ENCODE measurements at places on chromosomes 7 and 10.

DNA sequence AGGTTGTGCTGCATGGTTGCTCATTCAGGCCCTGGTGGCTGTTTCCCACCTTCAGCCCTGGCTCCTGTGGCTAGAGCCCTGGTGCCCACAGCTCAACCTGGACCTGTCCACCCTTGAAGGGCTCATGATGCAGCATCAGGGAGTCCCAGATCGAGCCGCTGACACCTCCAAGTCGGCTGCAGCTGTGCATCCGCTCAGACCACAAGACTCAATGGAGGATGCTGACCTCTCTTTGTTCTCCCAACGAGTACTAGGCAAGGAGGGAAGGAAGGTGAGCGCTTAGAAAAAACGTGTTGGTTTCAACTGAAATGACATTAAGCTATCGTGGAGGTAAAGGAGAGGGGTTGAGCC, 9.5 kb upstream of the C10orf95 start:
- DNase-seq: no peak

GRCh38 chr7:95502403-95502802, 16.7 kb downstream of the ASB4 start:
- DNase-seq: no peak

- no peak for DNase-seq
Measured at GRCh38 chr10:97157578-97158095, 28.1 kb downstream of the SLIT1 start.

DNA sequence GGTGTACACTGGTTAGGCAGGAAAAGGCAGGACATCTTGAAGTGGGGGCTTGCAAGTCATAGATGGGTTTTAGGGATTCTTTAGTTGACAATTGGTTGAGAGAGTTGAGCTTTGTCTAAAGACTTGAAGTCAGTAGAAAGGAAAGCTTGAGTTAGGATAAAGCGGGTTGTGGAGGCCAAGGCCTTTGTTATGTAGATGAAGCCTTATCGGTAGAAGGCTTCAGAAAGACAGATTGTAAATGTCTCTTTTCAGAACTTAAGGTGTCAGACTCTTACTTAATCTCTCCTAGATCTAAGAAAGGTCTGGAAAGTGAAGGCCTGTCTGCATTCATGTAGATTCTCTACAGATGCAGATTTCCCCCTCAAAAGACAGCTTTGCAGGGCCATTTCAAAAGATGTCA, 177.4 kb downstream of the HECW1 start:
- no peak for DNase-seq

- no peak for DNase-seq
Measured at GRCh38 chr10:1133495-1134045, 77.4 kb downstream of the WDR37 start.

DNA sequence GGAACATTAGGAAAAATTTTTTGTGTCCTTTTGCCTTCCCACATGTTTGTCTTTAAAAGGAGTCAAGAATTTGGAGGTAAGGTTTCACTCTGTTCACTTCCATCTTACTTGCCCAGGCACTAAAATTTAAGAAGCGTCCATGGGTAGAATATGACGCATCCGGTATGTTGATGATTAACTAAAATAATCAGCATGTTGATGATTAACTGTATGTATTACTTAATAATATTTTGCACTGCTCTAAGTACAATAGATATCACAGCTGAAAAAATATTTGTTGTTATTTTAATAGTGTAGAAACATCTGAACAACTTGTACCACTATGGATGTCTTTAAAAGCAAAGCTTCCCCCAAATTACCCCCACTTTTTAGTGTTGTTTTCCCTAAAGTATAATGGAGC, 11.5 kb downstream of the ANKRD22 start:
- DNase-seq: no peak

- no peak for DNase-seq
Measured at GRCh38 chr10:61758433-61758832, 95.7 kb downstream of the CABCOCO1 start.

GRCh38 chr7:70920876-70921275, 211.1 kb upstream of the GALNT17 start:
- DNase-seq: no peak

- no peak for DNase-seq
Measured at GRCh38 chr10:52988923-52989322, 216.3 kb upstream of the MBL2 start.

DNA sequence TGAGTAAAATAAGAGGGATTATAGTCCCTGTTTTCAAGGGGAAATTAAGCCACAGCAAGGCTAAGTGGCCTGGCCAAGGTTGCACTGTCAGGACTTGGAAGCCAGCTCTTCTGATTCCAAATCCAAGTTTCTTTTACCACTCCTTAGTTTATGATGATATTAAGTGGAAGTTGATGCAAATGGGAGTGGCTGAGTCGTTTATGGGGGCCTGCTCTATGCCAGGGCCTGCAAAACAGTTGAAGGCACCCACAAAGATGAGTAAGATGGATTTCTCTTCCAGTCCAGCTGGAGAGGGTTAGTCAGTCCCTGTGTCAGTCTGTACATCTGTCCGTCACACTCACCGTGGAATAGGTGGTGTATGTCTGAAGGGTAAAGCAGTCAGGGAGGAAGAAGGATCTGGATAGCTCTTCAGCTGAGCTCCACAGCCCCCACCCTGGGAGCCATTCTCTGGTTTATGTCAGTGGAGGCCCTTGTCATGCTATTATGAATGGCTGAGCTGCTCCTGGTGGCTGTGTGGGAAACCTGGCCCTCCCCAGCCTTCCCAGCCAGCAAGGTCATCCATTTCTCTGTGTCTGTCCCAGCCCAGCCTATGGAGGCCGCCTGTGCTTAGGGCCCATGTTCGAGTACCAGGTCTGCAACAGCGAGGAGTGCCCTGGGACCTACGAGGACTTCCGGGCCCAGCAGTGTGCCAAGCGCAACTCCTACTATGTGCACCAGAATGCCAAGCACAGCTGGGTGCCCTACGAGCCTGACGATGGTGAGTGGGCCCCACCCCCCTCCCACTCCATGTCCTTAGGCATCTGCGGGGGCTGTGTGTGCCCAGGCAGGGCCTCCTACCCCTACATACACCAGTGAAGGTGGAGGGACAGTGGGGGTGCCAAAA, 44.5 kb downstream of the TBATA start:
- no peak for DNase-seq

GRCh38 chr7:134639061-134639460, 7.6 kb upstream of the BPGM start:
- DNase-seq: no peak

DNA sequence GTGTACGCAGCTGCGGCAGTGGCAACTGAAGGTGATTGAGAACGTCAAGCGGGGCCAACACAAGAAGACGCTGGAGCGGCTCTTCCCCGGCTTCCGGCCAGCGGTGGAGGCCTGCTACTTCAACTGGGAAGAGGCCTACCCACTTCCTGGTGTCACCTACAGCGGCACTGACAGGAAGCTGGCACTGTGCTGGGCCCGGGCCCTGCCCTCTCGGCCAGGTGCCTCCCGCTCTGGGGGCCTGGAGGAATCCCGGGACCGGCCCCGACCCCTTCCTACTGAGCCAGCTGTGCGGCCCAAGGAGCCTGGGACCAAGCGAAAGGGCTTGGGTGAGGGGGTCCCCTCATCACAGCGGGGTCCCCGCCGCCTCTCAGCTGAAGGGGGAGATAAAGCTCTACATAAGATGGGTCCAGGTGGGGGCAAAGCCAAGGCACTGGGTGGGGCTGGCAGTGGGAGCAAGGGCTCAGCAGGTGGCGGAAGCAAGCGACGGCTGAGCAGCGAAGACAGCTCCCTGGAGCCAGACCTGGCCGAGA, 6.5 kb downstream of the ZSWIM8 start:
- no peak for DNase-seq

DNA sequence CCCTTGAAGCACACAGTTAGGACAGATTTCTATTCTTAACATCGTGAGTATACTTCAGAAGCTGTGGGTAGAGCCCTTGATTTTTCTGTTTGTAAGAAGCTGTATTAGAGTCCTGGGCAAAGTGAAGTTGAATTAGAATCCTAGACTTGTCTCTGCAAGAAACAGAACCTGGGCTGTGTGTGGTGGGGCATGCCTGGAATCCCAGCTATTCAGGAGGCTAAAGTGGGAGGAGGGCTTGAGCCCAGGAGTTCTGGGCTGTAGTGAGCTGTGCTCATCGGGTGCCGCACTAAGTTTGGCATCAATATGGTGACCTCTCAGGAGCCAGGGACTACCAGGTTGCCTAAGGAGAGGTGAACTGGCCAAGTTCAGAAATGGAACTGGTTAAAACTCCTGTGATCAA, 183.4 kb downstream of the GNAI1 start:
- no peak for DNase-seq

GRCh38 chr7:129436335-129436923, 2.2 kb downstream of the STRIP2 start:
- no peak for DNase-seq

GRCh38 chr7:134298902-134299683, 17.6 kb downstream of the SLC35B4 start:
- DNase-seq: no peak

- no peak for DNase-seq
Measured at GRCh38 chr10:35934642-35934995, 292.5 kb upstream of the FZD8 start.

DNA sequence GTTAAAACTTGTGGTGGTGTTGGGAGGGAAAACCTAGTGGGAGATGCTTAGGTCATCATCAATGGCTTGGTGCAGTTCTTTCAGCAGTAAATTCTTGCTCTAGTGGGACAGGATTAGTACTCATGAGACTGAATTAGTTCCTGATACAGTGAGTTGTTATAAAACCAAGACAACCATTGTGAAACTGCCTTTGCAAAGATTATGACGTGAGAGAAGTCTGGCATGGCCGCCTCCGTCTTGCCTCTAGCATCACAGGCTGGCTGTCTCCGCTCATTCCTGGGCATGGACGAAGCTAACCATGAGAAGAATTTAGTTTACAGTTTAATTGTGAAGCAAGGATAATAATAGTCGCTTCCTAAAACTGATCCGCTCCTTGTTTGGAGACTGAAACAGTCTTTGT, 186.4 kb downstream of the KIF20B start:
- DNase-seq: no peak

DNA sequence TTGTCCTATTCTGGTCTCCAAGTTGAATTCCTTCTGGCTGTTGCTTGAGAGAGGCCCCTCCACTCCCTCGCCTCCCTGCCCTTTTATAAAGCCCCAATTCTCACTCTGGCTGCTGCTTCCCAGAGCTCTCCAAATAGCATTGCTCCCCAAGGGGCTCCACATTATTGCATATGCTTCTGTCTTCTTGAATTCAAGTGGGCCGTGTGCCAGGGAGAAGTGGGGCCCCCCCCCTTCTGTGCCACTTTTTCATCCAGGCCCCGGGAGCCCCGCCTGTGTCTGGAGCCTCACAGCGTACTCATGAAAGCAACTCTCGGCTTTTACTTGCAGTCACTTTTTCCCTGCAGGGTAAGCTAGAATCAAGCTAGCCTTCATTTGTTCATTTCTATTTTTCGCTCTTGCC, 265.1 kb downstream of the CCSER2 start:
- DNase-seq: no peak

DNA sequence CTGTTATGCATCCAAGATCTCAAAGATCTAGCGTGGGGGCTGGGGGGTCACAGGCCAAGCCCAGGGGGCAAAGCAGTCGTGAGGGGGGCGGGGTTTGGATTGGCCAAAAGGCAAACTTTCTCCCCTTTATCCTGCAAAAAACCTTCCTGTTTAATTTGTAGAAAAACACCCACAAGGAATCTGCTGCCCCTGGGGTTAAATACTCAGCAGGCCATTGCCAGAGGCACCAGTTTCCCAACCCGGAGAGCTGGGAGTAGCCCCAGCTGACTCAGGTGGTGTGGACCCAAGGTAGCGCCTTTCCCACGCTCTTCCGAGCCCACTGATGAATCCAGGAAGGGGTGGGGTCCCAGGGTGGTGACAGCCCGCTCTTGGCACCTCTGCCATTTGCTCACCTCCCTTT, 21.4 kb downstream of the KCP start:
- no peak for DNase-seq

- DNase-seq: no peak
Measured at GRCh38 chr10:10730471-10731043, 287.1 kb upstream of the CELF2 start.

DNA sequence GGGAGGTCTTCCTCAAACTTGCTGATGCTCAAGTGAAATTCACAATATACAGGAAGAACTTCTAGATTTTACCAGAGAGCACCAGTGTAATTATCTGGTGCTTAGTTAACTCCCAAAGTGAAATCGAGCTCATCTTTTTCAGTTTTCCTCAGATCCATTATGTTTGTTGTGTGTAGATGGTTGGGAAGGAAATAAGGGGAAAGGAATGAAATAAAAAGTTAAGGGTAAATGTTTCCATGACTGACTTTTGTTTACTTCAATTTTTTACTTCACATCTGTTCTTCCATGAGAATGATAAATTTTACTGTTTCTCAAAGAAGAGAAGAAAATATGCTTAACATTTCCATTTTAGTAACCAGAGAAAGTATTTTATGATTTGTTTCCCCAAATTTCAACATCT, 21.3 kb downstream of the FAM107B start:
- DNase-seq: no peak

DNA sequence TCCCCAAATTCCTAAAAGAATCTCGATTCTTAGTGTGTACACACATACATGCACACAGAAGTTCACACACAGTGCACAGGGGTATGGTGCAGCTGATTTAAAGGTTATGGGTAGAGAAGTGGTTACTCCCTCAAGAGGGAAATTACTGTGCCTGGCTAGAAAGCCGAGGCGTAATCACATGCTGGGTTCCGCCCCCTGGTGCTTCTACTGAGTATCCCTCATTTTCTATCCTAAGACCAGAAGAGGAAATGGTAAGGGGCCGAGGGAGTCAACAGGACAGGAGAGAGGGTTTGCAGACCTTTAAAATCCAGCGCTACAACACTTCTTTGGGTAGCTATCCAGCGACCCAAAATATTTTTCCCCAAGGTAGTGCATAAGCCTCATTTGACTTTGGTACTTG, 147.3 kb upstream of the TMEM196 start:
- DNase-seq: no peak

- DNase-seq: no peak
Measured at GRCh38 chr10:12214093-12214492, 18.1 kb downstream of the CDC123 start.

GRCh38 chr10:48497780-48498770, 106.8 kb downstream of the ARHGAP22 start:
- DNase-seq: no peak

DNA sequence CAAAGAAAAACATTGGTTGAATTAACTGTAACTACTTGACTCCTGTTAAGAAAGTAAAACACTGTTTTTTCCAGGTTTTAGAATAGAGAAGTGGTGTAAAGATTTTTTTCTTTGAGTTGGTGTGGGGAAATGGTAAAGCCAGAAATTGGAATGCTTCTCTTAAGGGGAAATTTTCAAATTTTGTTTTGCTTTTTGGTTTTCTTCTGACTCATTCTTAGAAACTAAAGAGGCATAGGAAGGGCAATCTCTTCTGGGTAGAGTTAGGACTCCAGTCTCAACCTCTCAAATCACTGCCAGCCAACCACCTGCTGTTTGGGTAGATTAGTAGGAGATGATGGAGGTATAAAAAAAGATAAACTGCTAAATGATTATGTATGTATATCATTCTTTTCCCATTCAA, 47.7 kb upstream of the STRIP2 start:
- no peak for DNase-seq

DNA sequence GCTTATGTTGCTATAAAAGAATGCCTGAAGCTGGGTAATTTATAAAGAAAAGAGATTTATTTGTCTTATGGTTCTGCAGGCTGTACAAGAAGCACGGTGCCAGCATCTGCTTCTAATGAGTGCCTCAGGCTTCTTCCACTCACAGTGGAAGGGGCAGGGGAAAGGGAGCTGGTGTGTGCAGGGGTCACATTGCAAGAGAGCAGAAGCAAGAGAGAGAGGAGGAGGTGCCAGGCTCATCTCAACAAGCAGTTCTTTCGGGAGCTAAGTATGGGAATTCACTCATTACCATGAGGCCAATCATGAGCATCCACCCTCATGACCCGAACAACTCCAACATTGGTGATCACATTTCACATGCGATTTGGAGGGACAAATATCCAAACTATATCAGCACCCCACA, 17.2 kb upstream of the SLK start:
- DNase-seq: no peak

Data from activated naive CD4-positive, alpha-beta T cell treated with Interleukin-2 at 50 U/mL for 16 hours (primary cell).